ENCODE measurements at places on chromosomes 3 and 15. TPM values are rescaled to one million over a fixed set of nuclear protein-coding genes. Genes with fewer than 3 reads are reported as not detected.

Gene BSN
- total RNA-seq = 0.16 TPM

Gene HIGD2B
- not detected for total RNA-seq

Gene HRH1
- total RNA-seq = 6.9 TPM

Gene COX17
- total RNA-seq = 103 TPM

Gene CYP1A1
- 1.2 TPM for total RNA-seq

Gene RNF111
- 21.2 TPM for total RNA-seq

Gene FBXO40
- total RNA-seq = not detected

Gene SLC12A1
- not detected for total RNA-seq

Gene SETD5
- total RNA-seq = 42.2 TPM

Gene CPLX3
- total RNA-seq = not detected

Data from A549 treated with AZD2906 at 1 μM for 4 hours (cell line).